ENCODE measurements at places on chromosomes 7 and 10. TPM values are rescaled to one million over a fixed set of nuclear protein-coding genes. Genes with fewer than 3 reads are reported as not detected.

- no peaks in the 10 kb centered on the region for H3K36me3 ChIP-seq
- no peak overlapping the region for H3K27ac ChIP-seq
Observed at GRCh38 chr10:33878238-33878786, 543.8 kb upstream of the NRP1 start.

- H3K27ac ChIP-seq, result peak overlapping the region; percentile 50
- peaks cover 20% of the 10 kb centered on the region for H3K4me1 ChIP-seq
- peak overlapping the region; percentile 82 for H3K4me3 ChIP-seq
- DNase-seq, result no peak
- peaks cover 8% of the 10 kb centered on the region for H3K27me3 ChIP-seq
Observed at GRCh38 chr7:113085781-113086390, 741 bp downstream of the GPR85 start.

DNA sequence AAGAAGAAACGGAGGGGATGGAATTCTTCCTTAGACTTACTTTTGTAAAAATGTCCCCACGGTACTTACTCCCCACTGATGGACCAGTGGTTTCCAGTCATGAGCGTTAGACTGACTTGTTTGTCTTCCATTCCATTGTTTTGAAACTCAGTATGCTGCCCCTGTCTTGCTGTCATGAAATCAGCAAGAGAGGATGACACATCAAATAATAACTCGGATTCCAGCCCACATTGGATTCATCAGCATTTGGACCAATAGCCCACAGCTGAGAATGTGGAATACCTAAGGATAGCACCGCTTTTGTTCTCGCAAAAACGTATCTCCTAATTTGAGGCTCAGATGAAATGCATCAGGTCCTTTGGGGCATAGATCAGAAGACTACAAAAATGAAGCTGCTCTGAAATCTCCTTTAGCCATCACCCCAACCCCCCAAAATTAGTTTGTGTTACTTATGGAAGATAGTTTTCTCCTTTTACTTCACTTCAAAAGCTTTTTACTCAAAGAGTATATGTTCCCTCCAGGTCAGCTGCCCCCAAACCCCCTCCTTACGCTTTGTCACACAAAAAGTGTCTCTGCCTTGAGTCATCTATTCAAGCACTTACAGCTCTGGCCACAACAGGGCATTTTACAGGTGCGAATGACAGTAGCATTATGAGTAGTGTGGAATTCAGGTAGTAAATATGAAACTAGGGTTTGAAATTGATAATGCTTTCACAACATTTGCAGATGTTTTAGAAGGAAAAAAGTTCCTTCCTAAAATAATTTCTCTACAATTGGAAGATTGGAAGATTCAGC is 158.7 kb upstream of the LANCL2 start:
- no peaks in the 10 kb centered on the region for H3K27me3 ChIP-seq
- H3K4me3 ChIP-seq, result no peak overlapping the region
- no peaks in the 10 kb centered on the region for H3K36me3 ChIP-seq
- H3K4me1 ChIP-seq, result peaks cover 4% of the 10 kb centered on the region
- no peak for DNase-seq

Gene GPR26
- total RNA-seq, result 1.8 TPM

DNA sequence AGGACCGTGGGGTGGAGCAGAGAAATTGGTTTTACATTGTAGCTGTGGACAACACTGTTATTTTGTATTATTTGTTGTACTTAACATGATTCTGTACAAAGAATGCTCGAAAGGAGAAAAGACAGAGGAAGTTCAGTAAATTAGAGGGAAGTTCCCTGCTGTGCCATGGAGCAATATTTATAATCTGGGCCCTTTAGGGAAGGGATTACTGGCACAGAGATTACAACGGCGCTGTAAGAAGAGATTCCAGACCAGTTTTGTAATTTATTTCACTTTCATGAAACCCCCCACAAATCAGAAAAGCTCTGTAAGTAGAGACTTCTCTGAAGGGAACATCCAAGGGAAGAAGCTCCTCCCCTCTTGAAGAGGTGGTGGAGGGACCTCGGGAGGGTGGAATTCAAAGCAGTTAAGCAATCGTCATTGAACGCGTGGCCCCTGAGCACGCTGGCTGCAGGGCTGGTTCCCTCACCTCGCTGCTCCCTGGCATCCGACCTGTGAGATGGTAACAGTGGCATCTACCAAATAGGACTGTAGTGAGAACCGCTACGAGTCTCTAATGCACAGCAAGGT is 113.5 kb downstream of the KLF6 start:
- H3K27me3 ChIP-seq, result peaks cover 2% of the 10 kb centered on the region
- H3K4me1 ChIP-seq, result peaks cover 23% of the 10 kb centered on the region
- H3K4me3 ChIP-seq, result no peak overlapping the region
- H3K36me3 ChIP-seq, result no peaks in the 10 kb centered on the region

Measured in type B pancreatic cell (in vitro differentiated cells).